ENCODE measurements at places on chromosomes 2 and 18.

DNA sequence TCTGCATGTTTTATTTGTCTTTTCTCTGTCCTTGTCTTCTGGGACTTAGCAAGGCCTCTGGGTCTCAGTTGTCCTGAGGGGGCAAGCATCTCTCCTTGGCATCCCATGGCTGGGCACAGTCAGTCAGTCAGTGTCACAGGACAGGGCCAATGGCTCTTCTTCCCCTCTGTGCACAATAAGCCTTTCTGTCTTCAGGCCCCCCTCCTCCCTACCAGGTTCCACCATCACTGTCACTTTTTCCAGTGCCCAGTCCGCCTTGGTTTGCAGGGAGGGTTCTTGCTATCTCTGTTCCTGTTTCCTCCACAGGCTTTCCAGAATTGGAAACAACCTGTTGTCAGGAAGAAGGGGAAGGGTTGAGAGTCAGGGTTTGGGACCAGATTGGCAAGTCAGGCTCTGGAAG, 1.7 kb upstream of the VAMP5 start:
- DNase-seq: no peak

DNA sequence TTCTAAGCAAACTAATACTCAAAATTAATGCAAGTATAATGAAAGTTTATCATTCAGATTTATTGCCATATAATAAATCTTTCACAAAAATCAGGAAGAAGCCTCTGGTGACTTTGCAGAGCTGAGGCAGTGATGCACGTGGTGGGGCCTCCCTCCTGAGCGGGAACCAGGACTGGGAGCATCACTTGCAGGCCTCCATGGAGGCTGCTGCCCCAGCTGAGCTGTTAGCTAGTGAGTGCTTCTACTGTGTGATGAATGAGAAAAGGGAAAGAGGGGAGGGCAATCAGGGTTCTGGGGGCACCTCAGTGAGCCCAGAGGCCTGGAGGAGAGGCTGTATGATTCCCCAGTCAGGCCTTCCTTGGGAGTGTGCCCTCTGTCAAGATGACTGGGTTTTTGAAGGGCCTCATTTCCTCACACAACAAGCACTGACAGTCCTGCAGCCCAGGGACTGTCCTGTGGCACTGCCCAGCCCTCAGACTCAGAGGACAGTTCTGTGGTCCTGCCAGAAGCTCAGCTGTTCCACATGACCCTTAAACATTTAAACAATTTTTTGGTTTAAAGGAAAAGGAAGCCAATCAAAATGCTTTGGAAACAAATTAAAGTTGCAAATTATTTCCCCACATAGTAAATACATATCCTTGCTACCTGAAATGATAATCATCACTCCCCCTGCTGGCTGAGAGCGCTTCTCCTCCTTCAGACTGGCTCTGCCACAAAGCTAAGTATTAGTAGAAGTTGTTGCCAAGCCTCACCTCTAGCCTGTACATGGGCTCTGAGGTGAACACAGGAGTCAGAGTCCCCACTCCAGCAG, 90.9 kb upstream of the SMAD7 start:
- no peak for DNase-seq

DNA sequence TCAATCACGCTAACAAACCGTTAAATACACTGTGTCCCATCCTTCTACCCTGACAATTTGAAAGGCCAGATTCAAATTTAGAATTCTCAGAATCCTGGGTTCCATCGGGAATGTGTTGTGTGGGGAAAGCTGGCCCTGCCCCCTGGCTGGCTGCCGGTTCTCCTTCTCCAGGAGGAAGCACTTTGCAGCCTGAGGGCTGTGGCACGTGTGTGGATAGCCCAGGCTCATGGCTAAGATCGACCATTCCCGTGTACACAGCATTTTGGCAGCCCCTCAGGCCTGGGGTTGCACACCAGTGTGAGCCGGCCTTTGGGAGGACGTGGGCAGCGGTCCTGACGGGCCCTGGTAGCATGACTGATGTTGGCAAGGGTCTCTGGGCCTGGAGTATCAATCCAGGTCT, 51.0 kb upstream of the ROCK2 start:
- no peak for DNase-seq

- peak; percentile 78 for DNase-seq
These were observed 84.1 kb upstream of the NABP1 start for GRCh38 chr2:191593622-191594385.

- DNase-seq: no peak
These were observed 29.6 kb downstream of the LHCGR start for GRCh38 chr2:48725696-48726494.

DNA sequence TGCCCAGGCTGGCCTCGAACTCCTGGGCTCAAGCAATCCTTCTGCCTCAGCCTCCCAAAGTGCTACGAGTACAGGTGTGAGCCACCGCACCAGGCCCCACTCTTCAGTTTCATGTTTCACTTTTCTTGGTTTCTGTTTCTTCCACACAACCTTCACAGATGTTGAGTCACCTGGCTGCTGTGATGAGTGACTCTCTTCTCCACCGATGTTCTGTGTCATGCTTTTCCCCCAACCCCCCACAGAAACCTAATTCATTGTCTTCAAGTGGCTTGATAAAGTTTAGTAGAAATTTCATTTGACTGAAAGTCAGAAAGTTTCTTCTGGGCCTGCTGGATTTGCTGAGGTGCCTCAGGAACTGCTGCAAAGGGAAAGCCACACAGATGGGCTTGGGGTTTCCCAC, 78.5 kb downstream of the SPHKAP start:
- no peak for DNase-seq

- no peak for DNase-seq
These were observed 552 bp downstream of the CNPPD1 start for GRCh38 chr2:219175928-219176817.

- DNase-seq: no peak
These were observed 4.1 kb downstream of the TCF23 start for GRCh38 chr2:27152796-27153464.

GRCh38 chr18:51716277-51716676, 518.8 kb upstream of the MEX3C start:
- DNase-seq: no peak

GRCh38 chr2:48195169-48195568, 288.9 kb upstream of the FBXO11 start:
- no peak for DNase-seq

- DNase-seq: no peak
These were observed 93.4 kb downstream of the SLC25A12 start for GRCh38 chr2:171800639-171801038.

DNA sequence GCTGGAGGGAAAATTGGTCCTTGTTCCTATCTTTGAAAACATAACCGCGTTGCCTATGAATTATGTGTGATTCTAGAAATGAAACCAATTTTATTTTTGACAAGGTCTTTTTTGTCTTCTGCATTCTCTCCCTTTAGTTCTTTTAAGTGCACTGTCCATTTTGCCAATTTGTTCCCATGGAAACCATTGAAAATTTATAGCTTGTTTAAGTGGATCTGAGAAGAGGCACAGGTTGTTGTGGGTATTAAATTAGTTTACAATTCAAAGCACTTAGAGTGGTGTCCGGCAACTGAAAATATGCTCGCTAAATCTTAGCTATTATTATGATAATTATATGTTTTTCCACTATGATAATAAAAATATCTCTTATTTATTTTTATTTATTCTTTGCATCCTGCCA, 107.5 kb upstream of the FSHR start:
- no peak for DNase-seq

GRCh38 chr18:32450874-32451273, 19.8 kb downstream of the GAREM1 start:
- DNase-seq: no peak

DNA sequence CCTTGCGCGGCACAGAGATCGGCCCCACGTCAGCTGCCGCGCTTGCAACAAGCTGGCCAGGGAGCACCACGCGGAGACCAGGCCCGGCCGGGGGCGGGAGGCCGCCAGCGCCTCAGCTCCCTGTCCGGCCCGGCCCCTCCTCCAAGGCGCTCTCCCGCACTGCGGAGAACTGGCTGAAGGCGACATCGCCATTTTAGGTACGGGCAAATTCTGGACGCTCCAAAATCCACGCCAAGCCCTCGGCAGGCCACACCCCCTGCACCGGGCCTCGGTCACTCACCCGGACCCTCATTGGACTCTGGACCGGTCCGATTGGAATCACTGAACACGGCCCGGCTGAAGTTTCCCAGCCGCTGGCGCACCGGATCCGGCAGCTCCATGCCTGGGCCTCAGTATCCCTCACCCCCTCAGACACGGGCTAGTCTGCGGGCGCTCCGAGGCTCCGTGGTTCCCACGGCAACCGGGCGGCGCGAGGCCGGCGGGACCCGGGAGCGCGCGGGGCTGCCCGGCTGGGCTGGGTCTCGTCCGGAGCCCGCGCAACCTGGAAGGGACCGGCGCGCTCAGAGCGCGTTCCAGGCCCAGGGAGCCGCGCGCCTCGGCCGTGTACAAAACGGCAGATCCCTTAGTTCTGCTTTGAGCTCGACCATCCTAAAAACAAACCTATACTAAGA, at the start of gene TMEM17:
TSS of gene TMEM17 (minus strand) at position 446 of the 671 bp plus-strand sequence. CDS start at position 380, 66 bp downstream.
- DNase-seq: no peak

GRCh38 chr2:47724221-47724981, 58.5 kb upstream of the MSH6 start:
- peak; percentile 26 for DNase-seq

DNA sequence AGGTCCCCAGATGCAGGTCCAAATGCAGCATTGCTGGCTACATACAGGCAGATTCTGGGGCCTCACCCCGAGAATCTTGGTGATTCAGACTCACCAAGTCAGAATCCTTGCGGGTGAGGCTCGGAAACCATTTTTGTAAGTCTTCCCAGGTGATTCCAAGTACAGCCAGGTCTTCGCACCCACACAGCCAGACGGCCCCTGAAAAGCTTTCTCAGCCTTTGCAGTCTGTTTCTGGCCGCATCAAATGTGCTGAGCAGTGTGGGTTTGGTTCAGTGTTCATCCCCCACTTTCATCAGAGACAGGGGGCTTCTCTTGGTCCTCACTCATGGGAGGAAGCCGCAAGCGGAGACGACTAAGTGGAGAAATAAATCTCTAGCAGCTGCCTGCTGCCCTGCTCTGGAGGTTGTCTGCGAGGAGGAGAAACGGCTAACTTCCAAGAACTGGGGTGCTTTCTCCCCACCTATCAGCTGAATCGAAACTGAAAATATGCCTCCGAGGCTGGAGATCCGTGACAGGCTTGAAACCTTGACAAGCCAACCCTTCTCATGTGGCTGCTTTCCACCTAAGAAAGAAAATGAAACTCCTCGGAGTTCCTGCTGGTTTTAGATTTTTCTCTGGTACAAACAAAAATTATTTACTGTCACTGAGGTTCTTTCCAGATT, 8.9 kb upstream of the TMEM185B start:
- no peak for DNase-seq

DNA sequence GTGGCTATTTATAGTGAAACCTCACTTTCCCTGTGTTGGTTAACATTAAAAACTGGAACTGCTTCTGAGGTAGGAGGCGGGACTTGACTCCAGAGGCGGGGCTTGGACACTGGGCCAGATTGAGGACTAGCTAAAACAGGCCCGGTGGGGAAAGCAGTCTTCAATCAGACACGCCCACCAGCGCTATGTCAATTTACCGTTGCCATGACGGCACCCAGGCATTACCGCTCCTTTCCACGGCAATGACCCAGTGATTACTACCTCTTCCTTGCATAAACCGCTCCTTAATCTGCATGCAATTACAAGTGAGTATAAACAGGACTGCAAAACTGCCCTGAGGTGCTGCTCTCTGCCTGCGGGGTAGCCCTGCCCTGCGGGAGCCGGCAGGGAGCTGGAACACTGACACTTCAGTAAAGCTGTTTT, 35.3 kb downstream of the LRRFIP1 start:
- DNase-seq: peak; percentile 80

DNA sequence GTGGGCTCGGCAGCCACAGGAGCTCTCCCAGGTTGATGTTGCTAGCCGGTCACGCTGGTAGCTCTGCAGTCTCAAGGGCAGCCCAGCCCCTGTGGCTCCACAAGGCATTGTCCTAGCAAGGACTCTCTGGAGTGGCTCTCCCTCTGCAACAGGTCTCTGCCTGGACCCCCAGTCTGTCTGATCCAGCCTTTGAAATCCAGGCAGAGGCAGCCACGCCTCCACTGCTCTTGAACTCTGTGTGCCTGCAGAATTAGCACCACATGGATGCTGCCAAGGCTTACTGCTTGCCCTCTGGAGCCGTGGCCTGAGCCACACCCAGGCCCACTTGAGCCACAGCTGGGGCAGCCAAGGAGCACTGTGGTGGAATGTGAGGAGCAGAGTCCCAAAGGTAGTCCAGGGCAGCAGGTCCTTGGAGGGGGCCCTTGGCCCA, 43.0 kb upstream of the FAHD2A start:
- no peak for DNase-seq

DNA sequence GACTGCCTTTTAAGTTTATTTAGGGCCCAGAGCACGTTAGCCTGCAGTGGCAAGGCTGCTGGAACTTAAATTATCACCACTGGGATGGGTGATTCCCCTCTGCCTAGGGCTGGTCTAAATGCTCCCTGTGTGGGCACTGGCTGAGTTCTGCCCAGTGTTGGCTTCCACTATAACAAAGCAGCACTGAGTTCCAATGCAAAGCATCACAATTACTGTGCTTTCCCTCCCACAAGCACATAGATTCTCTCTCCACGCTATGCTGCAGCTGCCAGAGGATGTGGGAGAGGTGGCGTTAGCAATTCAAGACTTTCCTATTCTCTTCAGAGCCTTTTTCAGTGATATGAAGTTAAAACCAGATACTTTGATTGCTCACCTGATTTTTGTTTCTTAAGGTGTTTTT, 328.9 kb upstream of the DDX18 start:
- no peak for DNase-seq

- DNase-seq: no peak
These were observed 248.4 kb downstream of the HDAC4 start for GRCh38 chr2:239152239-239152915.

- no peak for DNase-seq
These were observed 82.8 kb upstream of the RPL31 start for GRCh38 chr2:100919316-100919715.

- no peak for DNase-seq
These were observed 52.9 kb upstream of the NABP1 start for GRCh38 chr2:191625016-191625415.

GRCh38 chr2:200378652-200379290, 72.3 kb downstream of the SPATS2L start:
- DNase-seq: no peak

DNA sequence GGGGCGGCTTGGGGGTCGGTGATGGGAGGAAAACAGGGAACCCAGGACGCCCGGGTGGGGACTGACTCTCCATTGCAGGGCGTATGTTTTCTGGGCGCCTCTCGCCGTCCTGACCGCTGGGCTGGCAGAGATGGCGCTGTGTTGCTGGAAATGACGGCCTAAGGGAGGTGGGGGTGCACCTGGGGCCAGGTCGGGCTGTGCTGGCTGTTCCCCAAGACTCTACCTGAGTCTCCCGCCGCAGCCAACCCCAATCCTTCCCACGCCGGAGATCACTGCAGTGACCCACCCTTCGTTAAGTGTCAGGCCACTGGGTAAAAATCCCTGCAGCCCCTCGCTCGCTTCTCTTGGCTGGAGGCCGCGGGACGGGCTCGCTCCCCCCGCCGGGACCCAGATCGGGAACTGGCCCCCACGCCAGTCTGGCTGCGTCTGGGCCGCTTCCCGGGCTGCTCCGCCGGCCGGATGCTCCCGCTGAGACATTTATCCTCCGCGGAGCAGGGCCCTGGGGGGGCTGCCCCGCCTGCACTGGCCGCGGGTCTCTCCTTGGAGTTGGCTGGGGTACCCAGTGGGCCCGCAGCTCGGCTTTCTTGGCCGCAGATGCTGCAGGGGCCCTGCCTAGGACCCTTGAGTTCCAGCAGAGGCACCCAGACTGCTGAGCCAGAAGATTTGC, 7.8 kb upstream of the ARMC9 start:
- no peak for DNase-seq

GRCh38 chr2:147867050-147867449, 22.2 kb downstream of the ACVR2A start:
- no peak for DNase-seq

- DNase-seq: no peak
These were observed 80.4 kb downstream of the LCLAT1 start for GRCh38 chr2:30527411-30527810.

GRCh38 chr2:48069769-48070168, 163.5 kb upstream of the FBXO11 start:
- DNase-seq: no peak
